ELR (cell line): ENCODE measurements at places on chromosomes 2 and 18.

- no peak for DNase-seq
Measured at GRCh38 chr2:102622646-102623045, 3.3 kb downstream of the SLC9A2 start.

DNA sequence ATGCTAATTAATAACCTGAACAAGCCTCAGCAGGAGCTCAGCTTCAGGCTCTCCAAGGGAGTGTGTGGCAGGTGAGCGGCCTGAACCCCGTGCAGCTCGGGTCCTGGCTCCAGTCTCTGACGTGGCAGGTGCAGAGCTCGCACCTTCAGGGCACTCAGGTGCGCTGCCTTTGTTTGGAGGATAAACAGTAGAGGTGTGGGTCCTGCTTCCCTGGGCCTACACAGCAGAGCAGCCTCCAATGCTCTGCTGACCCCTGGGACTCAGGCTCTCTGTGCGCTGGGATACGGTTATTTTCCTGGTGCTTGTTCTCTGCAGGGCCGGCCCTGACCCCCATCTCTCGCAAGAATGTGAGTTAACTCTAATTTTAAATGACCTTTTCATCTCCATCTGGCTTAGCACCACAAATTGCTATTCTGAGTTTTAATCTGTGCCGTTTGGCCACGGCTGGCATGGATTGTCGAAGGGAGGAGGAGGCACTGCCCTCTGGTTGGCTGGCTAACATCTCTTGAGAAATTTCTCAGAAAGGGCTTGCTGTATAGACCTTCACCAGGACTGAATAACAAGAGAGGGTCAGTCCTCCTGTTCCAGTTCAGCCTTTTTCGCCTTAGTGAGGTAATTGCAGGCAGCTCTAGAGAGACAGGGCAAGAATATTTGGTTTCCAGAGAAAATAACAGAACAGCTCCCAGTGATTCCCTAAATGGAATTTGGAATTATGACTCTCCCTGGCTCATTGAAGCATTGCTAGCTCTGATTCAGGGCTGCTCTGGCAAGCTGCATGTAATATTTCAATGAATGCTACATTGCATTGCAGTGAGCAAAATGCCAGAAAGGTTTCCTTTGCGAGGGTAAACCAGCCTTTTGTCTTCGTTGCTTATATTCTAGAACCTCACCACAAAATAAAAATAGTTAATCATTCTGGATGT lies 161.8 kb downstream of the DCDC2C start:
- DNase-seq, result no peak

DNA sequence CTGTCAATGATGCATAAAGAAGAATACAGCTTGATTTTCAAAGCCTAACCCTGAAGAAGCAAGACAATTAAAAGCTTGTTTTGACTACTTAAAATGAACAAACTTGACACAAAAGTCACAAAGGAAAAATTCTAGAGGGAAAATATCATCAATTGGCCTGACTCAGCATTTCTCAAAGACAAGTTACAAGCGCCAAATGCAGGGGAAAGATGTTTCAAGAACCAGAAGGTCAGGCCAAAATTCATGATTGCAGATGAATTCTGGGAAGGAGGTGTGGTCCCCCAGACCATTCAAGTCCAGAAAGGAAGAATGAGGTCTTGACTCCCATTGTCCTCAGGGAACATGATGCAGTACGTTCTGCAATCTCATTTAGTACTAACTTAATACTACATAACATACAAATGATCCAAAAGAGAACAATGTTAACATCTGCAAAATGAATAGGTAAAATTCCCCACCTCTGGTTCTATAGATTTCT lies 64.5 kb downstream of the FAM210A start:
- no peak for DNase-seq

DNA sequence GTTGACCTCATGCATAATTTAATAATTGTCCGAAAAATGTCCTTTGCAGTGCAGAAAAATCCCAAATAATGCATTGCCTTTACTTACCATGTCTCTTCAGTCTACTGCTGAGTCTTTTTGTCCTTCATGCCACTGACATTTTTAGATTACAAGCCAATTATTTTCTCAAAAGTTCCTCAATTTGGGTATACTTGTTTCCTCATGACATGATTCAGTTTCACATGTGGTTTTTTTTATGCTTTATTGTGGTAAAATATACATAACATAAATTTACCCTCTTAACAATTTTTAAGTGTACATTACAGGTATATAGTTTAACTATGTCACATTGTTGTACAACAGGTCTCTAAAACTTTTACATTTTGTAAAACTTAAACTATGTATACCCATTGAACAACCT lies 81.0 kb downstream of the EPC2 start:
- no peak for DNase-seq

GRCh38 chr2:5959836-5960820 lies 267.9 kb downstream of the SOX11 start:
- no peak for DNase-seq
